ENCODE measurements at places on chromosomes 3 and 15. TPM values are rescaled to one million over a fixed set of nuclear protein-coding genes. Genes with fewer than 3 reads are reported as not detected.

DNA sequence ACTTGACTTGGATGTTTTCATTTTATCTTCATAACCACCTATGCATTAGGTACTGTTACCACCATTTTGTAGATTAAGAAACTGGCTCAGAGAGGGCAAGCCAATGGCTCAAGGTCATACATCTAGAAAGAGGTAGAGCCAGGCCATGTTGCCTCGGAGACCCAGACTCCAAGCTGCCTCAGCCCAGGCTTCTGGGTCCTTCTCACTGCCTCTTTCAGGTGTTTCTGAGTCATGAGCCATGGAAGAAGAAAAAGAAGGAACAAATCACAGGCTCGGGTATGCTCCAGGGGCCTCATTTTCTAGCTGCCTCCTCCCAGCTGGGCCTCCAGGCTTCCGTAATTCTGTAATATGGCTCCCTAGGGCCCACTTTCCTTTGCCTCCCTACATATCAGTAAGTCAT is 226.5 kb upstream of the TOPAZ1 start:
- H3K4me3 ChIP-seq = no peak overlapping the region
- peaks cover 35% of the 10 kb centered on the region for H3K27me3 ChIP-seq
- no peak for DNase-seq
- no peaks in the 10 kb centered on the region for H3K4me1 ChIP-seq
- H3K27ac ChIP-seq = no peak overlapping the region

Gene OXSR1
- polyA plus RNA-seq = 9.9 TPM

DNA sequence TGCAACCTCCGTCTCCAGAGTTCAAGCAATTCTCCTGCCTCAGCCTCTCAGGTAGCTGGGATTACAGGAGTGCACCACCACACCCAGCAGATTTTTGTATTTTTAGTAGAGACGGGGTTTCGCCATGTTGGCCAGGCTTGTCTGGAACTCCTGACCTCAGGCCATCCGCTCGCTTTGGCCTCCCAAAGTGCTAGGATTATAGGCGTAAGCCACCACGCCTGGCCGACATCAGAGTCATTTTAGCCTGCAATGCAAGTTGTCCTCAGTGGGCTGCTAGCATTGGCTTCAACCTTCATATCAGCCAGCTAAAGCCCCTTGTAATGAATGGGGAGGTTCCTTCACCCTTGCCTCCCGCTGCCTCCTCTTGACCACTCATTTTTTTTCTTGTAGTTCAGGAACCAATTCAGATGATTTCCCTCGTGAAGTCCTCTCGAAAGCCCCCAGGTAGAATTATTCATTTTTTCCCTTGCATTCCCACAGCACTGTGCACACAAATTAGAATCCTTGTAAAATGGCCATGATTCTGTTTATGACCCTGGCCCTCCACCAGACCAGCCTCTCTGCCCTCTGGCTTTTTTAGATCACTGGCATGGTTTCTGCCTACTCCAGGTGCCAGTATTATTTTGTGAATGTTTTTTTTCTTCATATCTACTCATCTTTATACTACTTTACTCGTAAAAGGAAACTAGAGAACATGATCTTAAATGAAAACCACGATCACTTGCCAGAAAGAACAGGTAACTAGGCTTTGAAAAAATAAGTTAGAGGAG is 29.1 kb downstream of the FLNB start:
- no peak overlapping the region for H3K4me3 ChIP-seq
- H3K27me3 ChIP-seq = no peaks in the 10 kb centered on the region
- H3K4me1 ChIP-seq = peaks cover 40% of the 10 kb centered on the region
- H3K36me3 ChIP-seq = no peaks in the 10 kb centered on the region
- no peak overlapping the region for H3K27ac ChIP-seq
- no peak for DNase-seq

DNA sequence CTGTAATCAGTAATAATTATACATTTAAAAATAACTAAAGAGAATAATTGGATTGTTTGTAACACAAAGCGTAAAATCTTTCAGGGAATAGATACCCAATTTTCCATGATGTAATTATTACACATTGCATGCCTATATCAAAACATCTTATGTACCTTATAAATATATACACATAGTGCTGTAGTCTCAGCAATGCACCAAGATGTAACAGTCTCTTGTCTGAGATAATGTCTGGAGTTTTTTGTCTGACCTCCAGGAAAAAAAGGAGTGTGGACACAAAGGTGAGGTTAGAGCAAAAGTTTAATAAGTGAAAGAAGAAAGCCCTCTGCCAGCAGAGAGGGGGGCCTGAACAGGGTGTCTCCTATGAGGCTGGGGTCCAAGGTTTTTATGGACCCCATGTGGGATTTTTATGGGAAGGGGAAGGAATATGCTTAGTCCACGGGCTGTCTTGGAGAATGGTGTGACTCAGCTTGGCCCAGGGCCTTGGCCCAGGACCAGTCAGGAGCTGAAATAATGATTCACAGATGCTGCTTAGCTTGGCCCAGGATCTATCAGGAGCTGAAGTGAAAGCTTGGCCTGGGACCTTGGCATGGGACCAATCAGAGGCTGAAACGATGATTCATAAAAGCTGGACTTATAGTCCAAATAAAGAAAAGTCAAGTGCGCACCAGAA is 545.0 kb downstream of the ZPLD1 start:
- no peaks in the 10 kb centered on the region for H3K4me1 ChIP-seq
- peak; percentile 89 for DNase-seq
- no peak overlapping the region for H3K4me3 ChIP-seq
- H3K27ac ChIP-seq = no peak overlapping the region

Data from stomach (tissue), 19 donors.